A549 treated with CpdA at 1 μM for 4 hours (cell line): ENCODE measurements at places on chromosomes 11 and 22. TPM values are rescaled to one million over a fixed set of nuclear protein-coding genes. Genes with fewer than 3 reads are reported as not detected.

SYNGR1 gene
- total RNA-seq: 9.3 to 14.0 TPM (median 11.6 TPM) in 5 replicates

GAS2 gene
- total RNA-seq: 0.67 to 1.4 TPM (median 0.93 TPM) in 5 replicates

RNF169 gene
- 4.3 to 7.5 TPM (median 5.1 TPM) in 5 replicates for total RNA-seq

GP1BB gene
- total RNA-seq: 1.2 to 1.5 TPM (median 1.5 TPM) in 4 of 5 replicates, not detected in the other

CRYBB2 gene
- total RNA-seq: 0.08 to 0.23 TPM in 2 of 5 replicates, not detected in the others

BIRC2 gene
- 30.2 to 43.3 TPM (median 31.2 TPM) in 5 replicates for total RNA-seq

F2 gene
- 1.9 to 2.6 TPM (median 2.1 TPM) in 5 replicates for total RNA-seq

OR52H1 gene
- total RNA-seq: not detected in 5 replicates

PPM1F gene
- total RNA-seq: 17.2 to 24.2 TPM (median 20.7 TPM) in 5 replicates

OR2AG2 gene
- total RNA-seq: 0.01 to 0.13 TPM in 2 of 5 replicates, not detected in the others

PGA4 gene
- not detected in 5 replicates for total RNA-seq

FGF19 gene
- 0.03 to 0.17 TPM (median 0.08 TPM) in 4 of 5 replicates, not detected in the other for total RNA-seq

SGSM1 gene
- total RNA-seq: 0.17 to 0.68 TPM (median 0.38 TPM) in 5 replicates

CD3E gene
- total RNA-seq: not detected in 5 replicates

OR4A16 gene
- total RNA-seq: not detected in 5 replicates

SORL1 gene
- total RNA-seq: 1.6 to 1.8 TPM (median 1.7 TPM) in 5 replicates

LZTR1 gene
- total RNA-seq: 14.4 to 20.8 TPM (median 17.0 TPM) in 5 replicates

LARGE2 gene
- total RNA-seq: 1.4 to 3.1 TPM (median 2.9 TPM) in 5 replicates

TECTA gene
- 0.05 to 0.13 TPM (median 0.06 TPM) in 4 of 5 replicates, not detected in the other for total RNA-seq

C11orf91 gene
- 0.50 to 1.1 TPM (median 0.66 TPM) in 5 replicates for total RNA-seq

TRIM51 gene
- total RNA-seq: not detected in 5 replicates

ART5 gene
- total RNA-seq: 0.17 to 0.55 TPM (median 0.33 TPM) in 5 replicates

RCOR2 gene
- total RNA-seq: 0.55 to 1.1 TPM (median 1.0 TPM) in 5 replicates

C22orf31 gene
- total RNA-seq: not detected in 5 replicates

ZNF214 gene
- 0.59 to 1.1 TPM (median 0.95 TPM) in 5 replicates for total RNA-seq

NLRP10 gene
- total RNA-seq: 0.02 TPM in 1 of 5 replicates, not detected in the others

PGM2L1 gene
- total RNA-seq: 7.8 to 13.6 TPM (median 13.0 TPM) in 5 replicates

SLC35F2 gene
- 40.1 to 47.7 TPM (median 40.9 TPM) in 5 replicates for total RNA-seq

SCN2B gene
- total RNA-seq: not detected in 5 replicates

PDGFB gene
- 3.2 to 4.4 TPM (median 3.5 TPM) in 5 replicates for total RNA-seq

BTBD18 gene
- total RNA-seq: not detected in 5 replicates

IGF2 gene
- total RNA-seq: 1.3 to 3.3 TPM (median 1.9 TPM) in 5 replicates

GPHA2 gene
- total RNA-seq: not detected in 5 replicates
